SK-N-MC (cell line): ENCODE measurements at places on chromosomes 4 and X.
A peak's percentile ranks its signal among the peaks of the same experiment; 100 is the strongest.

GRCh38 chr4:99324979-99325378 is 3.8 kb upstream of the ADH1B start:
- no peak for DNase-seq

- DNase-seq = no peak
These were observed 62.3 kb downstream of the UCHL1 start for GRCh38 chr4:41318839-41319530.

DNA sequence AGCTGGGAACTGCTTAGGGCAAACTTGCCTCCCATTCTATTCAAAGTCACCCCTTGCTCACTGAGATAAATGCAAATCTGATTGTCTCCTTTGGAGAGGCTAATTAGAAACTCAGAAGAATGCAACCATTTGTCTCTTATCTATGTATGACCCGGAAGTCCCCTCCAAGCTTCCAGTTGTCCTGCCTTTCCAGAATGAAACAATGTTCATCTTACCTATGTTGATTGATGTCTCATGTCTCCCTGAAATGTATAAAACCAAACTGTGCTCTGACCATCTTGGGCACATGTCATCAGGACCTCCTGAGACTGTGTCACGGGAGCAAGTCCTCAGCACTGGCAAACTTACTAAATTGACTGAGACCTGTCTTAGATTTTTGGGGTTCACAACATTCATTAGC is 37.1 kb upstream of the TMPRSS11E start:
- no peak for DNase-seq

- DNase-seq = no peak
These were observed 124.5 kb downstream of the PDLIM5 start for GRCh38 chr4:94576210-94576609.

DNA sequence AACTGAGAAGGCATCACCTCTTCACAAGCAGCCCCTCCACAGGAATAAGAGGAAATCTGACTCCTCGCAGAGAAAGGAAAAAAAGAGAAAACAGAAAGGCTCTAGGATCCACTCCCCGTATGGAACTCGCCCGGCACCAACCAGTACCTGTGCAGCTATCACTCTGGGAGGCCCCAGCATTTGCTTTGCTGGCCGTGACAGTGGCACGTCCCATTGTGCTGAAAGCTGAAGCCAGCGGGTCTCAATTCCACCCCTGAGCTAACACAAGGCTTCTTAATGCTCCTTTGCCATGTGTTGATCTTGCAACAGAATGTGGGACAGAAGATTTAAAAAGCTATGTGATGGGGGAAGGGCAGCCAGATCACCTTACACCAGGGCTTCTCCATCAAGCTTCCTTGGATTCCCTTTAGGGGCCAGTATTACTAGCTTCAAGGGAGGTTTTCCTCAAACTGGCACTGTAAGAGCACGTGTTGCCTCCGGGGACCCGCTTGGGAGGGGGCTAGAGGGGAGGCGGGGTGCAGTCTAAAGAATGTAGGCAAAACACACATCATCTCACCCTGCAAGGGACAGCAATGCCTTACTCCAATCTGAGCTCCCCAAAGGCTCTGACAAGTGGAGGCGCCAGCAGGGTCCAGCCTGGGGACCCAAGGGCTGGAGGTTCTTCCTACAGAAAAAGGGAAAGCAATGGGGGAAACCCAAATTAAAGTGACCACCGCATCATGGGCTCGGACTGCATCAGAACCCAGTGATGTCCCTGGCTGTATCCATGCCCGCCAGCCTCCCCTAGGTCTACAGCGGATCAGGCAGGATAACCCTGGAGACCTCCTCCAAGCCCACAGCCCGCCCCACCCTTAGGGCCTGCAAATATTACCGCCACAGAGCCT is 1.2 kb downstream of the USP46 start:
- no peak for DNase-seq

DNA sequence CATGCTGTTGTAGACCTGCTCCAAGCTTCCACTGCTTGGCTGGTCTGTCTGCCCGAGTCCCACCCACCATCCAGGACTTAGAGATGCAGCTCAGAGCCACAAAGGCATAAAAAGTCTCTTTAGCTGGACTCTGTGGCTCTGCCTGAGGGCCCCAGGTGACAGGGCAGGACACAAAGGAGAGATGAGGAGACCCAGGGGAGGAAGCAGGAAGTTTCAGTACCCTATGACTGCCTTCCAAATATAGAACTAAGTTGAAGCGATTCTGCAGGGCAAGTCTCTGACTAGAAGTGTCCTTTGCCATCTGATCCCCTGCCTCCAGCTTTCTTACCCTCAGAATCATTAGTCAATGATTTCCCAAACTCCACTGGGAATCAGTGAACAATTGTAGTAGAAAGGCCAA is 11.2 kb upstream of the CXCR3 start:
- no peak for DNase-seq

GRCh38 chrX:79117078-79117477 is 27.4 kb upstream of the GPR174 start:
- DNase-seq = no peak

DNA sequence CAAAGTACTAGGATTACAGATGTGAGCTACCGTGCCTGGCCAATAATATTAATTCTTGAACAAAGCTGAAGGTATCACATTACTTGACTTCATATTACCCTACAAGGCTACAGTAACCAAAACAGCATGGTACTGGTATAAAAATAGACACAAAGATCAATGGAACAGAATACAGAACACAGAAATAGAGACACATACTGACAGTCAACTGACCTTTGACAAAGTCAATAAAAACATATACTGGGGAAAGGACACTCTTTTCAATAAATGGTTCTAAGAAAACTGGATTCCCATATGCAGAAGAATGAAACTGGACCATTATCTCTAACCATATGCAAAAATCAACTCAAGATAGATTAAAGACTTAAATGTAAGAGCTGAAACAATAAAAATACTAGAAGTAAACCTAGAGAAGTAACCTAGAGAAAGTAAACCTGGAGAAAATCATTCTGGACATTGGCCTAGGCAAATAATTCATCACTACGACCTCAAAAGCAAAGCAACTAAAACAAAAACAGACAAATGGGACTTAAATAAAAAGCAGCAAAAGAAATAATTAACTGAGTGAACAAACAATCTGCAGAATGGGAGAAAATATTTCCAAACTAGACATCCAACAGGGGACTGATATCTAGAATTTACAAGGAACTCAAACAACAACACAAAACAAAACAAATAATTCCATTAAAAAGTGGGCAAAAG is 156.6 kb downstream of the FGF16 start:
- no peak for DNase-seq

DNA sequence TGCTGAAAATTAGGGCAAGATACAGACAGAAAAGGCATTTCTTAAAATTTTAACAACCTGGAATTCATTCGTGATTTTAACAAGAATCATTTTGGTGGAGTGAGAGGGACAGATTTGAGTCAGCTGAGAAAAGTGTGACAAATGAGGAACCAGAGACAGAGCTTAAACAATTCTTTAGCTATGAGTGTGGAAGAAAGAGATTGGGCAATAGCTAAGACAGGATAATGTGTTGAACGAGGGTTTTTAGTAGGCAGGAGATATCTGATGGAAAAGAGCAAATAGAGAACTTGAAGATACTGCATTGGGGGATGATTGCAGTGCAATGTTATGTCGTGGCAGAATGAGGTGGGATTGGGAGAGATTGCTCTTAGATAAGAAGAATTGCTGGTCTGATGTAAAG is 164.2 kb upstream of the SPRY1 start:
- DNase-seq = no peak

- no peak for DNase-seq
These were observed 26.2 kb upstream of the USP46 start for GRCh38 chr4:52685316-52685715.

GRCh38 chr4:153822316-153822715 is 33.4 kb upstream of the SFRP2 start:
- no peak for DNase-seq

DNA sequence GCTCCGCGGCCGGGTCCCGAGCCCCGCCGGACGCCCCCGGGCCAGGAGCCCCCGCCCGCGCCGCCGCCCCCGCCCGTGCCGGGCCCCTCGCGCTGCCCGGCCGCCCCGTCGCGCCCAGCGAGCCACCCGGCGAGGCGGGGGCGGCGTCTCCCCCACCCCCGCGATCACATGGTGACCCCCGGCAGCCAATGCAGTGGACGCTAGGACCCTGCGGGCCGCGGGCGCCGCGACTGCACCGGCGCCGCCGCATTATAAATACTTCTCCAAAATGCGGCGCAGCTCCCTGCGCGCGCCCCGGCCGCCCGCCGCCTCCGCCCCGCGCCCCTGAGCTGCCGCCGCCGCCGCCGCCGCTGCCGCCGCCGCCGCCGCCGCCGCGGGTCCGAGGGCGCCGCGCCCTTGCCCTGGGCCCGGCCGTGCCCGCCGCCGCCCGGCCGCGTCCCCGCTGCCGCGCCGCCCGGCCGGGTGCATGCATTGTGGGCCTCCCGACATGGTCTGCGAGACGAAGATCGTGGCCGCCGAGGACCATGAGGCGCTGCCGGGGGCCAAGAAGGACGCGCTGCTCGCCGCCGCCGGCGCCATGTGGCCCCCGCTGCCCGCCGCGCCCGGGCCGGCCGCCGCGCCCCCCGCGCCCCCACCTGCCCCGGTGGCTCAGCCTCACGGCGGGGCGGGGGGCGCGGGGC is at the start of gene NAT8L:
Gene NAT8L (plus strand): TSS at position 282 of the 680 bp plus-strand sequence. CDS start 185 bp downstream, at position 467.
- DNase-seq = no peak

DNA sequence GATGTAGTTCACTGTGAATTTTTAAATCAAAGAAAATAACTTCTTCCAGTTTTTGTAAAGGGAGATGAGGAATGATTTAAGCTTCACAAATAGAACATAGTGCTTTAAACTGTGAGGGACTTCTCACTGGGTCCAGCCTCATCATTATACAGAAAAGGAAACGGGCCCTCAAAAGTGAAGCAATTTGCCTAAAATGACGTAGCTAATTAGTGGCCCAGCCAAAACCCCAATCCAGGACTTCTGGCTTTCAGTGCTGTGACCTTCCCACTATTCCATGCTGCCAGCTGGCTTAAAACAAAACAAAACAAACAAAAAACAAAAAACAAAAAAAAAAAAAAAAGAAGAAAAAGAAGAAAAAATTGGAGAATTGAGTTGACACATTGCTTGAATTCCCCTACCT is 45.0 kb upstream of the STOX2 start:
- no peak for DNase-seq

- no peak for DNase-seq
These were observed 21.0 kb upstream of the BCORL1 start for GRCh38 chrX:129961180-129962083.

GRCh38 chrX:87664381-87664780 is 146.8 kb downstream of the KLHL4 start:
- DNase-seq = peak; percentile 2

- DNase-seq = no peak
These were observed 10.1 kb upstream of the LOC101059915 start for GRCh38 chrX:71657267-71657666.

DNA sequence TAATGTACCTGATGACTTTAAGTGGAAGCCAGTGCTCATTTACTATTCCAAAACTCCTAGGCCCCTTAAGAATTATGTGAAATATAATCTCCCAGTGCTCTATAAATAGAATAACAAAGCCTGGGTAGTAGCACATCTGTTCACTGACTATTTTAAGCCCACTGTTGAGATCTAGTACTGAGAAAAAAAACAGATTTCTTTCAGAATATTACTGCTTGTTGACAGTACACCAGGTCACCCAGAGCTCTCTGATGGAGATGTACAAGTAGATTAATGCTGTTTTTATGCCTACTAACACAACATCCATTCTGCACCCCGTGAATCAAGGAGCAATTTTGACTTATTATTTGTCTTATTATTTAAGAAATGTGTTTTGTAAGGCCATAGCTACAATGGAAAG is 75.7 kb downstream of the FAM47C start:
- no peak for DNase-seq

- no peak for DNase-seq
These were observed 416.2 kb upstream of the PRKX start for GRCh38 chrX:4129626-4130025.

DNA sequence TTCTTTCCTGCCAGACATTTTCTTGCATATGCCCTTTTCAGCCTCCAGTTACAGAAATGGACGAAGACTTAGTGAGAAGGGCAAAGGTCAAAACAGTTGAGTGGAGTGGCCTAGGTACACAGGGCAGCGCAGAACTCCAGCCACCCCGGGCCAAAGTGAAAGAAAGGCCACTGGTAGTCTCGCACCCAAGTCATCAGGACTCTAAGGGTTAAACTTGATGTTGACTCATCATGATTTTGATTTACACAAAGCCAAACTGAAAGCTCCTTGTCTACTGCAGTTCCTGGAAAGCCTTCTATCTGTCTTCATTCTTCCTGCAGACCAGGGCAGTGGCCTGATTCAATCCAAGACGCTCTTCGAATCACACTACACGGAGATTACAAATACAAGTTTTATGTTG is 2.6 kb upstream of the IL13RA1 start:
- DNase-seq = no peak

- DNase-seq = no peak
These were observed 187.7 kb downstream of the GPAT3 start for GRCh38 chr4:83723609-83724008.
